Tibial nerve (tissue), 4 donors: ENCODE measurements at places on chromosomes 5 and 9.

DNA sequence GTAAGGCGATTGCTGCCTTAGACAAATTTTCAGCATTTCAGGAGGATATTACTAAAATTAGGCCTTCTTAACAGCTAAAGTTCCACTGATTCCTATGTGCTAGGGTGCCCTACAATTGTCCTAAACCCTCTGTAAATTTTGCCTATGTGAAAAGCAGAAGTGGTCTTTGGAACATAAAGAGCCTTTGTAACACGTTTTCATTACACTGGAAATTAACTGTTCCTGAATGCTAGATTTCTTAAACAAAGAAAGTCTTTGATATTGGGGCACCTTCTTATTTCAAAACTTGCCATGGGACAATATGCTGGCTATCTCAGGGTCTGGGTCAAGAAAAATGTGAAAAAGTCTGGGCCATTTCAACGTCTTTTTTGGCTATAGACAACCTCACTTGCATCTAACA is 60.4 kb upstream of the MOCS2 start:
- no peak for DNase-seq

- DNase-seq: no peak
Observed at GRCh38 chr9:16031971-16032370, 479.1 kb downstream of the CCDC171 start.

GRCh38 chr9:133887540-133888047 is 104.5 kb downstream of the VAV2 start:
- DNase-seq: no peak

DNA sequence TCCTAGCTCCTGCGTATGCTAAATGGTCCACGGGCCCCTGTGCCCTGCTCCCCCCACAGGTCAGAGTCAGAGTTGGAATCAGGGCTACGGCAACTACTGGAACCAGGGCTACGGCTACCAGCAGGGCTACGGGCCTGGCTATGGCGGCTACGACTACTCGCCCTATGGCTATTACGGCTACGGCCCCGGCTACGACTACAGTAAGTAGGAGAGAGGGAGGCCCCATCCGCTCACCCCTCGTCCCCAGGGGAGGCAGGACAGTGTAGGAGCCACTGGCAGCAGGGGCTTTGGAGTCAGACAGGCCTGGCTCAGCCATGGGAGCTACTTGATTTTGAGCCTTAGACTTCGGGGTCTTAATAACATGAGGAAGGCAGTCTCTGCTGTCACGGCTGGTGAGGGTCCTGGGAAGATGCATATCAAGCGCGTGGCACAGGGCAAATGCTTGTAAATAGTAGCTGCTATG is 5.8 kb downstream of the HNRNPAB start:
- DNase-seq: no peak

GRCh38 chr9:69980041-69980440 is 63.6 kb upstream of the MAMDC2 start:
- no peak for DNase-seq

DNA sequence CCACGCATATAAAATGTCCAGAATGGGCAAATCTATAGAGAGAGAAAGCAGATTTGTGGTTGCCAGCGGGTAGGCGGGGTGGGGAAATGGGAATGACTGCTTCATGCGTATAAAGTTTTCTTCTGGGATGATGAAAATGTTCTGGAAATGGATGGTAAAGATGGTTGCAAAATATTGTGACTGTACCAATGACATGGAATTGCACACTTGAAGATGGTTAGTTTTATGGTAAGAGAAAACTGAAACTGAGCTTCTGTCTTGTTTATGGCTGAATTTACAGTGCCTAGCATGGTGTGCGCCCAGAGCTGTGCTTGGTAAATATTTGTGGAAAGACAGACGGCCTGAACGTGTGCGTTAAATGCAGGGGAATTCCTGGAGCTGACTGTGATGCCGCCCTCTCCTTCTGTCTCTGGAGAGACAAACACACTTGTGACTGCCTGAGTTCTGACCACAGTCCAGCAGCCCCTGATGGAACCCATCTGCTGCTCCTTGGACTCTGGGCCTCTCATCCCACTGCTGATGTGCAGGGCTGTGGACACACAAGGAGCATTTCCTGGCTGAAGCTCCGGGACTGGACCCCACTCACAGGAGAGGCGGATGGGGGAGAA is 8.6 kb upstream of the PTGES start:
- DNase-seq: no peak

GRCh38 chr9:35844628-35845270 is 15.7 kb downstream of the TMEM8B start:
- DNase-seq: no peak

- DNase-seq: no peak
Observed at GRCh38 chr5:152364899-152365298, 40.2 kb downstream of the NMUR2 start.

DNA sequence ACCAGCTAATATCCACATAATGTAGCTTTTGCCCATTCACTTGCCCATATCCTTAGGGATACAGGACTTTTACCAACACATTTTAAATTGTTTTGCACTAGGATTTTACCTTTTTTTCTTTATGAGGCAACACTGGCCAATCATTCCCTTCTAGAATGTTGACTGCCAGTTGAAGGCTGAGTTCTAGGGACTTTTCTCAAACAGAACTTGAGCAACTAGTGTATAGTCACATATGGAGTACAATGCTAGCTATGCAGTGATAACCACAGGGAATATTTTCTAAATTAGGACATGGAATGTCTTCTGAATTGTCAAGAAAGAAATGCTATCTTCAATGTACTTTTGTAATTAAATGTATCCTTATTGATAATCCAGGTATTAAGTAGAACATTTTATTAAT is 133.6 kb downstream of the OXCT1 start:
- DNase-seq: no peak

- DNase-seq: no peak
Observed at GRCh38 chr5:53110156-53110555, 599 bp upstream of the MOCS2 start.

DNA sequence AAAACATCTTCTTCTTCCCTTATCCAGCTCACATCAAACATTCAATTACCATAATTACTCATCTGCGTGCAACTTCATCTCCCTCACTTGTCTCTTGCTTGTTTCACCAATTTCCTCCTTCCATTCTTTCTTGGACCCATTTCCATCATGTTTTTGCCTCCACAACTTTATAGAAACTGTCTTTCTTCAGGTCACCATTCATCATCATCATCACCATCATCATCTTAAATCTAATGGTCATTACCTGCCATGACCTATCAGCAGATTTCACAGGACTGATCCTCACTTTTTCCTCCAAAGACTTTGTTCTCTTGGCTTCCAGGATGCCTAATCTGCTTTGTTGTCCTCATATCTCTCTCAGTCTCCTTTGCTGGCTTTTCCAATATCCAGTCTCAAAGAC is 495.6 kb downstream of the DNAH5 start:
- DNase-seq: no peak

DNA sequence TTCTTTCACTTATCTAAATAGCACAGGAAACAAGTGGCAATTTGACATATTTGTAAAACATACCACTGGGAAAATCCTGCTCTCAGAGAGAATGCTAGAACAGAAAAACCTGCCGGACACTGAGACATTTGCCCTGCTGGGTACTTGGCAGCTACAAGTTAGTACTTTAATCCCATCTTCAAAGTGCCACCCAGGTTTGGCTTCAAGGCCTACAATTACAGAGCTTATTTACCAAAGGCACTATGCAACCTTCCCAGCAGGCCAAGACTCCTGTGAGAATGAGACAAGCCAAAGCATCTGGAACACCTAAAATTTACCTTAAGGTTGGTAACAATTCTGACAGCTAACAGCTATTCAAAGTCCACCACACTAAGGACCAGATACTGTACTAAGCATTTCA is 78.3 kb downstream of the TSSK1B start:
- DNase-seq: no peak

GRCh38 chr5:125587631-125588030 is 835.6 kb upstream of the GRAMD2B start:
- DNase-seq: no peak

DNA sequence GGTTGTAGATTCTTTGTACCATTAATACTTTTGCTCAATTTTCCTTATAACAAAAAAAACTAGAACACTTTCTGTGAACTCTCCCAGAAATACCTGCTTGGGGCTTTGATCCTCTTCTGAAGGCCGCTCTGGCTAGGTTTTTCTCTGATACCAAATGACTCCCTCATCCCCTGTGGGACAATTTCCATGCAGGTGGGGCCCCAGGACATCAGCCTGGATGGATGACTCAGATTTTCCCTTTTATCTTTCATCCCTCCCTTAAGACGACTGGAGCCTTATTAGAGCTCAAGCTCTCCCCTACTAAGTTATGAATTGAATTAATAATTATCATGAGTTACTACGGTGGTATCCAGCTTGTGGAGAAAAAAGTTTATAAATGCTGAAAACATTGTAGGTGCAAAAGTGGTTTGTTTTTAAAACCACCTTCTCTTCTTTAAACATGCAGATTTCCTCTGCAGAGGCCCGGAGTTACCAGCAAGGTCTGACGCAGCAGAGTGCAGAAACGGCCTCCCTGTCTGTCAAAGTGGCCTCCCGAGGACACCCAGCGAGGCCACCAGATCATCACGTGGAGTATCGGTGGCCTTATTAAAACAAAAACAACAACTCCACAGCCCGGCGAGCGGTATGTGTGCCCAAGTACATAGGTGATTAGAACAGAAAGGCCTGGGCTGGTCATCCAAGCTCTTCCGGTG is 50.8 kb upstream of the IRX4 start:
- DNase-seq: no peak

GRCh38 chr5:112122353-112122752 is 296.7 kb downstream of the EPB41L4A start:
- DNase-seq: no peak

DNA sequence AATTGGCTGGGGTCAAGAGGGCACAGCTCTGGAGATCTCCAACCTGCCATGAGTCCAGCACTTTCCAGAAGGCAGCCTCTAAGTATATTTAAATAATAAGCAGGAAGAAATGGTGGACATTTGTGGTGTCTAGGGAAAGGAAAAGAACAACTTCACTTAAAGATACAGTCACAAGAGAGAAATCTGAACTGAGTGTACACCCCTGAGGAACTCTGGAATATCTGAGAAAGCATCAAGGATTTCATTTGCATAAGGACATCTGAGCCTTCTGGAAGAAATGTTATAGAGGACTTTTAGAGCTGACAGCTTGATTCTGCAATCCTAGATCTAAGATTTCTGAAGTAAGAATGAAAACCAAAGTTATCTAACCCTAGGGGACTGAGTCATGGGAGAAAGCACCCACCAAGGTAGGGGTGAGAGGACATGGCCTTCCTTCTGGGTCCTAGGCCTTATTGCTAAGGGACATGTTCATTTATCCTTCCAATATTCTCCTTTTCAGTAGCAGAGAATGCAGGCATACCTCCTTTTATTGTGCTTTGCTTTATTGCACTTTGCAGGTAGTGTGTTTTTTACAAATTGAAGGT is 253.4 kb upstream of the SLC24A2 start:
- no peak for DNase-seq

DNA sequence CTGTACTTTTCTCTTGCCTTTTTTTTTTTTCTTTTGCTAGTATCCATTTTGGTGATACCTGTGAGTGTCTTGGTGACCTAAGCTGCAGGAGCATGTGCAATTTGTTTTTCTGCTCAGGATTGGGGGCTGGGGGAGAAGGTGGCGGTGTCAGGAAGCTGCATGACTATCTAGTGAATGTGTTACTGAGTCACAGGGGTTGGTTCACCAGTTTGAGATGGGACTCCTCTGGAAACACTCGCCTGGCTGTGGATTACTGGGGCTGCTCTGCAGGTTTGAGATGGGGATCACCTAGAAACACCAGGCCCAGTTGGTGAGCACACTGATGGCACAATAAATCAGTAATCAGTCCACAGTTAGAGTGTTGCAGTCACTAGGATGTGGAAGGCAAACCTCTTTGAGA is 447.9 kb downstream of the SPATA31D1 start:
- DNase-seq: no peak

GRCh38 chr9:79353856-79354520 is 217.8 kb upstream of the TLE4 start:
- DNase-seq: no peak

DNA sequence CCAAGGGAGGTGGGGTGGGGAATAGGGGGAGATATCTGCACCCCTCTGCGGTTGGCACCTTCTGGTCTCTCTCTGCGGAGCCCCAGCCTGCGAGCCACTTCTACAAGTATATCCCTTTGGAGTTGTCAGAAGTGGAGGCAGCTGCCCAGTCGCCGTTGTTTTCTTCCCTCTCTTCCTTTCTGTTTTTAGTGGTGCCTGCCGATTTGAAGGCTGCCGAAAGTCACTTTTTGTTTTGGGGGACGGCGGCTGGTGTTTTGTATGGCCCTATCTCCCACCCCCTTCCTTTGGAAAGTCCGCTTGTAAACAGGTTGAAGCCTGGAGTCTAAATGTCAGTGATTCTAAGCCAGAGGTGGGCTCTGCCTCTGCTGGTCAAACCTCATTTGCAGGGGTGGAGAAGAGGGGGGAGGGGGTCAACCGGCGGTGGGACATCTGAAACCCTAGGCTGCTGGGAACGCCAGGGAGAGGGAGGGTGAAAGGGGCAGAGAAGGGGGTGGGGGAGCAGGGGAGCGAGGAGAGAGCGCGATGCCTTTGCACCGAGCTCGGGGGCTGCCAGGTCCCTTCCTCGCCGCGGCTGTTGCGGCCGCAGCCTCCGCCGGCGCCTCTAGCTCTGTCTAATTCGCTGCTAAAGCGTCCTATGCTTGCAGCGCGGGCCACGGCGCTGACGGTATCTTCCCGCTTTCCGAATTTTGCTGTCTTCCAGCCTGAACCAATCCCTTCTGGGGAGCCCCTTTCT is at the start of gene FGF10:
Gene FGF10, minus strand, starts transcription at position 331 of the 733 bp plus-strand sequence. CDS start 738 bp downstream, outside the sequence.
- peak; percentile 22 for DNase-seq

DNA sequence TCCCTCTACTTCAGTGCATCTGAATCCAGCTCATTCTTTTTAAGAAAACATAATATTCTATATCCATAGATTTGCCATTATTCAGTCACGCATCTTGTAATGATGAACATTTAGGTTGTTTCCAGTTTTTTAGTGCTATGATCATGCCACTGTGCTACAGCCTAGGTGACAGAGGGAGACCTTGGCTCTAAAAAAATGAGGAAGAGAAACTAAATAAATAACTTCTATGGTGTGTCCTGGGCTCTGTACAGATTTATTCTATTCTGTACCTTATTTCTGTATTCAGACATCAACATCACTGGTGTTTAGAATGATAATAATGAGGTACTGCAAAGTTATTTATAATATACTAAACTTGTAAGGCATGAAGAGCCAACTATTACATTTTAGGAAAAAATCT is 45.9 kb downstream of the PDE8B start:
- no peak for DNase-seq

DNA sequence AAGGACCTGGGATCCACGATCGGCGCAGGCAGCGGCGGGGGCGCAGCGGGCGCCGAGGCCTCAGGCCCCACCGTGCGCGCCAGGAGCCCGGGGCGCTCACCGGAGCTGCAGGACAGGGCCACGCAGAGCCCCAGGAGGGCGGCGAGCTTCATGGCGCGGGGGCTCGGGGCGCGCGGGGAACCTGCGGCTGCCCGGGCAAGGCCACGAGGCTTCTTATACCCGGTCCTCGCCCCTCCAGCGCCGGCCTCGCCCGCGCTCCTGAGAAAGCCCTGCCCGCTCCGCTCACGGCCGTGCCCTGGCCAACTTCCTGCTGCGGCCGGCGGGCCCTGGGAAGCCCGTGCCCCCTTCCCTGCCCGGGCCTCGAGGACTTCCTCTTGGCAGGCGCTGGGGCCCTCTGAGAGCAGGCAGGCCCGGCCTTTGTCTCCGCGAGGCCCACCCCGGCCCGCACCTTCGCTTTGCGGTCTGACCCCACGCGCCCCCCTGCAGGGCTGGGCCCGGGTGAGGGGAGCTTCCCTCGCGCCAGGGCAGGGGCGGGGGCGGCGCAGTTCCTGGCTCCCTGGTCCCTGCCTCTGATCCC is at the start of gene SCGB3A1:
Gene SCGB3A1, minus strand, starts transcription at position 189 of the 577 bp plus-strand sequence. Its CDS starts 37 bp downstream, at position 152.
- DNase-seq: no peak

GRCh38 chr5:10030219-10030831 is 219.4 kb downstream of the ATPSCKMT start:
- no peak for DNase-seq

- DNase-seq: no peak
Observed at GRCh38 chr9:121308765-121309164, 40.8 kb downstream of the GSN start.
